ENCODE measurements at places on chromosomes 12 and 14.

- DNase-seq = no peak
Observed at GRCh38 chr14:104119488-104120251, 18.7 kb upstream of the KIF26A start.

GRCh38 chr14:104034976-104035699 is 50.4 kb upstream of the ASPG start:
- DNase-seq = no peak

GRCh38 chr12:88764781-88765480 is 184.7 kb upstream of the KITLG start:
- no peak for DNase-seq

GRCh38 chr12:92465786-92466295 is 236.9 kb upstream of the PLEKHG7 start:
- no peak for DNase-seq

DNA sequence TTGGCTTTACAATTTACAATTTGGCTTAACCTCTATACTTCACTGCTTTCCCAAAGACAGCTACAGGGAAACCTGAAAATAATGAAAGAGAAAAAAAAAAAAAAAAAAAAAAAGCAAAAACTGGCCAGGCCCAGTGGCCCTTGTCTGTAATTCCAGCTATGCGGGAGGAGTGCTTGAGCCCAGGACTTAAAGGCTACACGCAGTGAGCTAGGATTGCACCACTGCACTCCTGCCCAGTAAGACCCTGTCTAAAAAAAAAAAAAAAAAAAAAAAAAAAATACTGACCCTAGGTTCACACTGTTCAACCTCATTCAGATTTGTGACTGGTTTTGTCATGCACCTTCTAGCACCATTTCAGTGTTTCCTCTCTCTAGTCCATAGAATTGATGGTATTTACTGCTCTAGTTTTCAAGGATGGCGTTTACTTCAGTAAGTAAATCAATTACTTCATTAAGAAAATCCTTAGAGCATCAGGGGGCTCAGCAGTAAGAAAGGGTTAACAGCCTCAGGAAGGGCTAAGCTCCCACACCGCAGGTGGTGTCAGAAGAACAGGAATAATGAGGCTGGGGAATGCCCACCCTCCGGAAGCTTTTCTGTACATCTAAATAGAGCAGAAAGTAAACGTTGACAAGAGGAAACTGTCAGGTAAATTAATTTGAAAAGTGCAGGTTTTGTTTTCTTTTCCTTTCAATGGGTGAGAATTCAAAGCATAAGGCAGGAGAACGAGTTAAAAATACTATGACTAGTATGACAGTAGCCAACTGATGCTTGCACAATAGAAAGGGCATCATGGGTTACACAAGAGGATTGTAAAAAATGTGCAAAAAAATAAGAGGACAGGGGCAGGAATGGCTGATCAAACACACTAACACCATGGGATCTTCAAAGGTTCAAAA is 115.0 kb upstream of the MDM1 start:
- DNase-seq = no peak

DNA sequence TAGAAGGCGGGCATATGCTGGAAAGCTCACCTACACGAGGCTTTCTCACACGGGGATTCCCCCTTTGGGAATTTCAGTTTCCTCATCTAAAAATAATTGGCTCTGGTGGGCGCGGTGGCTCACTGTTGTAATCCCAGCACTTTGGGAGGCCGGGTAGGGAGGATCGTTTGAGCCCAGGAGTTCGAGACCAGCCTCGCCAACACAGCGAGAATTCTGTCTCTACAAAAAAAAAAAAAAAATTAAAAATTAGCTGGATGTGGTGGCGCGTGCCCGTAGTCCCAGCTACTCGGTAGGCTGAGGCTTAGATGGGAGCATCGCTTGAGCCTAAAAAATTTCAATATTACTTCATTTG is 400 bp upstream of the NDUFA12 start:
- no peak for DNase-seq

- no peak for DNase-seq
Observed at GRCh38 chr12:6626654-6627283, 9.0 kb downstream of the LPAR5 start.

- no peak for DNase-seq
Observed at GRCh38 chr14:28820677-28821076, 54.1 kb downstream of the FOXG1 start.

DNA sequence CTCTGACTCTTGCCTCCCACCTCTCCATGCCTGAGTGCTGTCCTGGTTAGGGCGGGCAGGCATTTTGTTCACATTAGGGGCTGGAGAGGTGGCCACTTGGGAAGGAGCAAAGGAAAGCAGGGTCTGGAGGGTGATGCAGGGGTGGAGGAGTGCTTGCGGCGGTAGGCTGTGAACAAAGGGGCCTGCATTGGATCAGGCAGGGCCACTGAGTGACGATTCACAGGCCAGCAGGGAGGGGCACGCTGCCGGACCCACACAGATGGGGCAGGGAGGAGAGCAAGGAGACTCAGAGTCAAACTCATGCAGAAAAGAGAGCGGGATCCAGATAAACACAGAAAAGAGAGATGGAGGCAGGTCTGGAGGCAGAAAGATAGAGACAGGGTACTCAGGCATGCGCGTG is 58.4 kb upstream of the TBX3 start:
- DNase-seq = no peak

GRCh38 chr12:124847113-124848074 is 16.3 kb downstream of the SCARB1 start:
- DNase-seq = no peak

GRCh38 chr12:87801860-87802720 is 227.1 kb downstream of the C12orf50 start:
- no peak for DNase-seq

- no peak for DNase-seq
Observed at GRCh38 chr12:105047308-105047707, 37.0 kb downstream of the ALDH1L2 start.

GRCh38 chr12:92342574-92342973 is 196.9 kb upstream of the BTG1 start:
- no peak for DNase-seq

DNA sequence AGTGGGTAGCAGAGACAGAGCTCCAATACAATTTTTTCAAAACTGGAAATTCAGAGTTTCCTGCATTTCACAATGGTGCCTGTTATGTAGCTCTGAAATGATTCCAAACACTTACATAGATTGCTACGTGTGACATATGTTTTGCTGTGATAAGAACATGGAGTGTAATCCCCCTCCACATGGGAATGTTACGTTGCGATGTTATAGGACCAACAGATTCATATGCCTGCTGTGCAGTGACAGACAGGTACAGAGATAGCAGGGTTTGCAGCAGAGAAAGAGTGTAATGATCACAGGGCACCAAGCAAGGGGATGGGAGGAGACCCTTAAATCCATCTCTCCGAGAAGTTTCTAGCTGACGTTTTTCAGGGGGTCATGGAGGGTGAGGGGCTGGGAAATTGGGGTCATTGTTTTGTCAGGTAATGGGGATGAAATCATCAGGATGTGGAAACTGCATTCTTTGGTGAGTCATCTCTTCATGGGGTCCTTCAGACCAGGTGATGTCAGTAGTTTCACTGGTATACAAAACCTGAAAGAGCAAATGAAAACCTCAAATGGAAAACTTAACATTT is 76.6 kb upstream of the OSBPL8 start:
- no peak for DNase-seq

Measured in glomerular endothelial cell (primary cell).